ENCODE measurements at places on chromosomes 1 and 21.

GRCh38 chr1:247906504-247907047 is 11.2 kb downstream of the OR2W3 start:
- DNase-seq = peak; percentile 9

DNA sequence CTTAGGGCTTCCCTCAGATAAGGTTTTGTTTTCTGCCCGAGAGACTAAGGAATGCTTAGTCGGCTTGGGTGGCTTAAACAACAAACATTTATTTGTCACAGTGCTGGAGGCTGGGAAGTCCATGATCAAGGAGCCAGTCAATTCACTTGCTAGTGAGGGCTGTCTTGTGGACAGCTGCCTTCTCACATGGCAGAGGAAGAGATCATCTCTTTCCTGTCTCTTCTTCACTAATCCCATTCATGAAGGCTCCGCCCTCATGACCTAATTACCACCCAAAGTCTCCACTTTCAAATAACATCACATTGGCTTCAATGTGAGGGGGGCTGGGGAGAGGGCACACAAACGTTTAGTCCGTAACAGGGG is 50.5 kb upstream of the IL12RB2 start:
- no peak for DNase-seq

DNA sequence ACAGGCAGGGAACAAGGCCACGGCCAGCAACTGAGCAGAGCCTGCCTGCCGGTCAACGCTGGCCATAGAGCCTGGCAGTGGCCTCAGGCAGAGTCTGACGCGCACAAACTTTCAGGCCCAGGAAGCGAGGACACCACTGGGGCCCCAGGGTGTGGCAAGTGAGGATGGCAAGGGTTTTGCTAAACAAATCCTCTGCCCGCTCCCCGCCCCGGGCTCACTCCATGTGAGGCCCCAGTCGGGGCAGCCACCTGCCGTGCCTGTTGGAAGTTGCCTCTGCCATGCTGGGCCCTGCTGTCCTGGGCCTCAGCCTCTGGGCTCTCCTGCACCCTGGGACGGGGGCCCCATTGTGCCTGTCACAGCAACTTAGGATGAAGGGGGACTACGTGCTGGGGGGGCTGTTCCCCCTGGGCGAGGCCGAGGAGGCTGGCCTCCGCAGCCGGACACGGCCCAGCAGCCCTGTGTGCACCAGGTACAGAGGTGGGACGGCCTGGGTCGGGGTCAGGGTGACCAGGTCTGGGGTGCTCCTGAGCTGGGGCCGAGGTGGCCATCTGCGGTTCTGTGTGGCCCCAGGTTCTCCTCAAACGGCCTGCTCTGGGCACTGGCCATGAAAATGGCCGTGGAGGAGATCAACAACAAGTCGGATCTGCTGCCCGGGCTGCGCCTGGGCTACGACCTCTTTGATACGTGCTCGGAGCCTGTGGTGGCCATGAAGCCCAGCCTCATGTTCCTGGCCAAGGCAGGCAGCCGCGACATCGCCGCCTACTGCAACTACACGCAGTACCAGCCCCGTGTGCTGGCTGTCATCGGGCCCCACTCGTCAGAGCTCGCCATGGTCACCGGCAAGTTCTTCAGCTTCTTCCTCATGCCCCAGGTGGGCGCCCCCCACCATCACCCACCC is at the start of gene TAS1R3:
TSS of gene TAS1R3 (plus strand) at position 213 of the 898 bp plus-strand sequence. CDS start at position 279, 66 bp downstream.
- DNase-seq = no peak

DNA sequence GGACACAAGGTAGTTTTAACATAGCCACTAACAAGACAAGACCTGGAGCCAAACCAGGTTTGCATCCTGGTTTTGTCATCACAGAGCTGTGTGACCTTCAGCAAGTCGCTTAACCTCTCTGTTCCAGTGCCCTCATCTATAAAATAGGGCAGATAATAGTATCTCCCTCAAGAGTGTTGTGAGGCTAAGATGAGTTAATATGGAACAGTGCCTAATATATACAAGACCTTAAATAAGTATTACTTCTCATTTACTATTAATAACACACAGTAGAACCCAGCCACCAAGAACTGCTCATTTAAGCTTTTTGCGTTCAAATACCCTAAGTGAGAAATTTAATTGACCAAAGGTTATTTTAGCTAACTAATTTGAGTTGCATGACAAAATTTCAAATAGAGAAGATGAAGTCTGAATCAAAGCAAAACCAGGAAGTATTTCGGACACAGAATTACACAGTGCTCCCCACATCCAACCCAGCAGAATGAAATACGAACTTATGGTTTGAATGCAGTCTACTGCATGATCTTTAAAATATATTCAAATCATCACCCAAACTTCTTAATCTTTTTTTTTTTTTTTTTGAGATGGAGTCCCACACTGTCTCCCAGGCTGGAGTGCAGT is 123.9 kb upstream of the KRTAP19-8 start:
- DNase-seq = no peak

GRCh38 chr1:205711105-205712048 is 31.1 kb upstream of the SLC45A3 start:
- peak; percentile 74 for DNase-seq

DNA sequence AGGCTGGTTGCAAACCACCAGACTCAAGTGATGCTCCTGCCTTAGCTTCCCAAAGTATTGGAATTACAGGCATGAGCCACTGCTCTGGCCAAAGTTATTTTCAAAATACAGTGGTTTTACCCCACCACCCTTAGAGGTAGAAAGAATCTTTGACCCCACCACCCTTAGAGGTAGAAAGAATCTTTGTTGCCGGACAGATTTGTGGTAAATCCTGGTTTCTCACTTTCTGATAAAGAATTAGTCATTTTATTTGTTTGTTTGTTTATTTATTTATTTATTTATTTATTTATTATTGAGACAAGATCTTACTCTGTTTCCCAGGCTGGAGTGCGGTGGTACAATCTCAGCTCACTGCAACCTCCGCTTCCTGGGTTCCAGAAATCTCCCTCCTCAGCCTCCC is 55.9 kb downstream of the NFIA start:
- no peak for DNase-seq

- no peak for DNase-seq
Observed at GRCh38 chr1:11482198-11482597, 3.2 kb downstream of the DISP3 start.

GRCh38 chr1:31795096-31795675 is 20.6 kb downstream of the SPOCD1 start:
- DNase-seq = no peak

- no peak for DNase-seq
Observed at GRCh38 chr1:43509740-43510375, 20.8 kb upstream of the PTPRF start.

DNA sequence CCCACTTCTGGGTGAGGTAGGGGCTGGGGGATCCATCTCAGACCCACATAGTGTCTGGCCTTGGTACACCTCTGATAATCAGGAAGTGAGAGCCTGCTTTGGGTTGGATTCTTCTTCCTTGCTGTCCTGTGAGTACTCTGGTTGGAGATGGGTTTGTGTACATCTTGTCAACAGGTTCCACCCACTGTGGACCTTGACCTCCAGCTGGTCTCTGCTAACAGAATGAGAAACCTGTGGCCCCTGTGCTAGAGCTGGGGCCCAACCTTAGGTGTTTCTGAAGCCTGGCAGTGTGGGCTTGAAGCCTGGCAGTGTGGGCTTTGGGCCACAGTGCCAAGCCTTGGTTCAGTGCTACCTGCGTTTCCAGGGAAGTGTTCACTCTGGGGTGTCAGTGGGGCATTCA is 2.6 kb downstream of the ZBTB48 start:
- DNase-seq = no peak

- no peak for DNase-seq
Observed at GRCh38 chr1:185368313-185368855, 51.3 kb upstream of the IVNS1ABP start.

- no peak for DNase-seq
Observed at GRCh38 chr1:241186716-241187115, 170.3 kb downstream of the RGS7 start.

DNA sequence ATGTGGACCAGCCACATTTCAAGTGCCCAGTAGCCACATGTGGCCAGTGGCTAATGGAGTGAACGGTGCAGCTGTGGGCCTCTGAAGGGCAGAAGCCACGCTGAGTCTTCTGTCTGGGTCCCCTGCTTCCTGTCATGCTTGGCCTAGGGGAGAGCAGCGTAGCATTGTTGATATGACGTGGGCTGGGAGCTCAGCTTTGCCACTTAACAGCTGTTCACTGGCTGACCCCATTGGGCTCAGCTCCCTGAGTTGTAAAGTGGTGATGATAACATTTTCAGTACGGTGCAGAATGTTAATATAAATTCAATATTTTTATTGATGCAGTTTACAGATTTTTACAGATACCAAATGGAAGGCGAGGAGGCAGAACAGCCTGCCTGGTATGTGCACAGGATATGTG is 4.5 kb downstream of the PODN start:
- no peak for DNase-seq

DNA sequence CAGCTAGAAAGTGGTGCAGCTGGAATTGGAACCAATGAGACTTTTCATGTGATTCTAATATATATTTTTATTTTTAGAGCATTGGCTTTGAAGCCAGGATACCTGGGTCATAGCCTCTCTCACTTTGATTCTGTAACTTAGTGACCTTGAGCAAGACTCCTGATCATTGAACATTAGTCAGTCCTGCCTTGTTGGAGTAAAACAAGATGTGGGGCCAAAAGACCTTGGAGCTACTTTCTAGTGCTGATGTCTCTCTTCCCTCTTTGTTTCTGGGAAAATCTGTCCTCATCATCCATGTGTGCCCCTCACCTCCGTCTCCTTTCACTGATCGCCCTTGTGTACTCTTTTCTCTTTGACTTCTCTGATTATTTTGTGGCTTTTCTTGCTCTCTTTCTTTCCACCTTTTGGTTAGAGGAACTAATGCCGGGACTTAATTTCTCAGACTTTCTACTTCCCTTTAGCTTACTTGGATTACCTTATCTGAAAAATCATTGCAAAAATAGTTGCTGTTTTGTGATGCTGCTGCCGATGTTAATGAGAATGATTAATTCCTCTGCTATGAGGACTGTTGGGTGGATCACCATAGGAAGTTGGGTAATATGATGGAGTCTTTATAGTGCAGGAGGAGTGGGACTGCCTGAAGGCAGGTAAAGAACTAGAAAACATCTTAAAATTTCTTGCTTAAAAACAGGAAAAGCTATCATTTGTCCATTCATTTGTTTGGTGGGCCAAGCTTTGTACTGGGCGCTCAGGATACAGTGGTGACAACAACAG is 72.0 kb downstream of the NOS1AP start:
- DNase-seq = no peak

DNA sequence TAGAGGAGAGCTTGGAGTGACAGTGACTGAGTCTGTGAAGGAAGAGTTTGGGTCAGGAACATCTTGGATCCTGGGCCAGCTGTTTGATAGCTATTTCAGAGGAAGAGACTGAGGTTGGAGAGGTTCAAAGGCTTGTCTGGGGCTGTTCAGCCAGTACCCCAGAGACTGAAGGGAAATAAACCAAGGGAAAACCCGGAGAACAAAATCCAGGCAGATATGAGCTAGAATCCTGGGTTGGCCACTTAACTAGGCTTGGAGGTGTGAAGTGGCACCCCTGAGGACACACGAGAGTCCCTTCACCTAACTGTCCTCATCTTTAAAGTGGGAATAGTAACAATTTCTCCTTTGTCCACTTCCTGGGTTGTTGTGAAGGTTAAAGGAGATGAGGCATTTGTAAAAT is 23.1 kb upstream of the EPB41 start:
- DNase-seq = no peak

GRCh38 chr1:151318975-151319374 is 8.2 kb downstream of the PI4KB start:
- DNase-seq = no peak

DNA sequence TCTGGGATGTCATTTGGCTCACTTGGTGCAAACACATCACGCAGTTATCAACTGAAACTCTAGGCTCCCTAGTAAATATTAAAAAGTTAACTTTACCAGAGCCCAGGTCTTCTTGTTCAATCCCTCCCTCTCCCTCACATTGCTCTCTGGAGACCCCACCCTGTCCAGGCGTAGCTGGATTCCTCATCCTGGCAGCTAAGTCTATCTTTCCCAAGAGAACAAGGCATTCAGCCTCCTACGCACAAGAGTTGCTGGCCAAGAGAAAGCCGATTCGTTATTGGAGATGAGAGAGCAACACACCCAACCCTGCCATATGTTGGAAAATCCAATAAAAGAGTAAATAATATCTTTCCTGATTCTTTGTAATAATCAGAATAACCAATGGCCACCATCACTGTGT is 117.9 kb downstream of the SLC30A10 start:
- DNase-seq = no peak

GRCh38 chr1:58627221-58627620 is 50.2 kb upstream of the TACSTD2 start:
- DNase-seq = no peak

- no peak for DNase-seq
Observed at GRCh38 chr1:157141212-157141855, 3.1 kb upstream of the ETV3 start.

- no peak for DNase-seq
Observed at GRCh38 chr1:4801192-4801924, 146.9 kb downstream of the AJAP1 start.

- DNase-seq = no peak
Observed at GRCh38 chr21:37874904-37875780, 41.1 kb downstream of the KCNJ6 start.

GRCh38 chr1:70314706-70315304 is 39.7 kb downstream of the ANKRD13C start:
- no peak for DNase-seq

DNA sequence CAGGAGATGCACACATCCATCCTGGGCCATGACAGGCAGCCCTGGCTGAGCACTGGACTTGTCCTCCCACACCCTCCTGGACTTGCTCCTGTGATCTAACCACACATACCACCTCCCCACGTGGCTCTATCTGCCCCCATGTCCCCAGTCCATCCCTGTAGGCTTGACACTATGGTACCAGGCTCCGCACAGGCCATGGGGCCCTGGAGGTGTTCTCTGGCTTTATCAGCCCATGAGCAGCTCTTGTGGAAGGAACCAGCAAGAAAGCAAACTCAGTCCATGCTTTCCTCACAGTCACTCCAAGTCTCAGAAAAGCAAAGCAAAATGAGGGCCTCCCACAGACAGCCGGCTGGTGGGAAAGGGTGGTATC is 61.6 kb downstream of the CD46 start:
- no peak for DNase-seq

DNA sequence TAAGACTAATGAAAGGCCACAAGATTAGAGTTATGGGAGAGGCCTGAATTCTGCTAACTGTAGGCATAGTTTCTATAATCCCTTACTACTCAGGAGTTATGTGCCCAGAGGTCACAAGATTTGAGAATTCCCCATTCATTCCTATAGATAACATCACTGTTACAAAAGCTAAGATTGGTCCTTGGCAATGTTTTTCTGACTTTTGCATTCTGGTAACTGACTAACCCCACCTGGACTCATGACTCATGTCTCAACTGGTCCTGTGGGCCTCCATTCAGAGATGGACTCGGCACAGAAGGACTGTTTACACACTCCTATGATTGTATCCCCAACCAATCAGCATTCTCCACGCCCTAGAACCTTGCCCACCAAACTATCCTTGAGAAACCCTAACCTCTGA is 249.0 kb upstream of the ZP4 start:
- DNase-seq = no peak

- peak; percentile 38 for DNase-seq
Observed at GRCh38 chr1:32716312-32717148, 14.0 kb upstream of the SYNC start.
